ENCODE measurements at places on chromosomes 6 and 20. TPM values are rescaled to one million over a fixed set of nuclear protein-coding genes. Genes with fewer than 3 reads are reported as not detected.
A peak's percentile ranks its signal among the peaks of the same experiment; 100 is the strongest.

The LRP11 gene
- 39.4 TPM for total RNA-seq

DNA sequence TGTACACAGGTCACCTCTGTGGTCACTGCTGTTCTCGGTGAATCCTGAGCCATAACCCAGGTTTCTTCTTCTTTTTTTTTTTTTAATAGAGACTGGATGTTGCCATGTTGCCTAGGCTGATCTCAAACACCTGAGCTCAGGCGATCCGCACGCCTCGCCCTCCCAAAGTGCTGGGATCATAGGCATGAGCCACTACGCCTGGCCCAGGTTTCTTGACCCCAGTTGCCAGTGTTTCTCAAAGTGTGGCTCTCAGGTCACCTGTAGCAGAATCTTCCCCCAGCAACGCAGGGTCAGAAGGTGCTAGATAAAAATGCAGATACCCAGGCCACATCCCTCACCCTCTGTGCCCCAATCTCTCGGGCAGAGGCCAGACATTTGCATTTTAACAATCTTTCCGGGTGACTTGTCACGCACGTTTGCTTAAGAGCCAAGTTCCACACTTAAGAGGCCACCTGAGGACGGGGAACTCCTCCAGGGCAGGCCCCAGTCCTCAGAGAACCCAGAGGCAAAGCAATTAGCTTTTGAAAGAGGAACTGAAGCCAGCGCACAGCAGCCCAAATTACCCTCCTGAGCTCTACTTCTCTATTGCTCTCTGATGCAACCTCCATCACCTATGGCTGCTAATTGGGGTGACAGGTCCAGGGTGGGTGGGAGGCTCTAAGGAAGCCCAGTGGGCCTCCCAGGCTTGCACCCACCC, 81.8 kb downstream of the NFATC2 start:
- DNase-seq: no peak

DNA sequence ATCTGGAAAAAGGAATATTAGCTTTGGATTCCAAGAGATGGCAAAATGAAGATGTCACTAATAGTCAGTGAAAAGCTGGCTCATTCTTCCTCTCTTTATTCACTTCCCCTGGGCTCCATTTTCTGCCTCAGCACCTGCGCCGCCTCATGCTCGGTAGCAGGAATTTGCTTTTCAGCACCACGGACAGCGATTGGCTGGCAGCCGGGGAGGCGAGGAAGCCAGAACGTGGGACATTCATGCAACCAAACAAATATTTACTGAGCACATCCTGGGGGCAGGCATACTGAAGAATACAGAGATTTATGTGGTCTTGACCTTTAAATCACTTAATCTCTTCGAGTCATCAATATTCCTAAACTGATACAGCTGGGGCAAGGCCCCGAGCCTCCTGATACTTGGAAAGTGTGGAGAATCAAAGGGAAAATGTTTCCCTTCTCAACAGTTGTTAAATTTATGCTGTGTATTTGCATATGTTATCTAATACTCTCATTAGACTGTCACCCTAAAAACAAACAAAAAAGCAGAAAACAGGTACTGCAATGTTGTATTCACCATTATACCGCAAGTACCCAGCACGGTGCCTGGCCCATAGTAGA, 12.1 kb upstream of the PDYN start:
- peak; percentile 74 for DNase-seq

DNA sequence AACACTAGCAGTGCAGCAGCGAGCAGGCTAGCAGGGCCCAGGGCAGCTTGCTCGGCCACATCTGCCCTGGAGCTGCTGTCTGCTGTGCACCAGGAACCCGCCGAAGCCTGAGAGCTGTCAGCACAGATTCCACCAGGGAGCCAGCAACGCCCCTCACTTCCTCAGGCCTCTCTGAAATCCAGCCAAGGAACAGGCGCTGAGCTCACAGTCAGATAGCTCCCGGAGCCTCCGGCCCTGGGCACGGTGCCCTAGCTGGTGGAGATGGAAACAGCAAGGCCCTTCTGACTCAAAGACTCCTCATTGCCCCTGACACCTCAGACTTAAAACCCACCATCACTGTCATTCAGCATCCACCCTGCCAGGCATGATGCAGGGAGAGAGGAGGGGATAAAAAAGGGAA, 839.4 kb downstream of the MAFB start:
- peak; percentile 54 for DNase-seq

DNA sequence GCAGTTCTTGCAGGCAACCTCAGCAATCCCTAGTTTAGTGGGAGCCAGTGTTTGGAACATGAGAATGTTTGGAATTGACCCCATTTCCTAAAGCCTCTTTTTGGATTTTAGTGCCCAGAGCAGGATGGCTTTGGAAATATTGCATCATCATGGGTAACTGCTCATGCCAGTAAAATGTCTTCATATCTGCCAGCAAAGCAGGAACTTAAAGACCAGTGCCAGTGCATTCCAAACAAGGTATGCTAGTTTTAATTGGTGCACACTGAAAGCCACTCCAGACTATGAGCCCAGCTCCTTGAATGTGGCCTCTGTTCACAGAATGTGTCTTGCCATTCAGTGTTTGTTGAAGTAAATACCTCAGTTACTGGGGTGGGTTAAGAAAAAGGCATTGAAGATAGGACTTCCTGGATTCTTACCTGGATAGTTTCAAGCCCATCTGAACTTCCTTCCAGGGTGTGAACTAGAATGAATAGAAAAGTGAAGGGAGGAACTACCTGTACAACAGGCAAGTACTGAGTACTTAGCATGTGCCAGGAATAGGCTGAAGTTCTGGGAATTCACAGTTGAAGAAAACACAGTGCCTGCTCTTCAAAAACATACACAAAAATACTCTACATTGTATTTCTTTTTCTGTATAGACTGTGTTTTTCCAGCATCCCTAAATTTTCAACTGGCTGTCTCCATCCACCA, 70.5 kb downstream of the COL19A1 start:
- no peak for DNase-seq

DNA sequence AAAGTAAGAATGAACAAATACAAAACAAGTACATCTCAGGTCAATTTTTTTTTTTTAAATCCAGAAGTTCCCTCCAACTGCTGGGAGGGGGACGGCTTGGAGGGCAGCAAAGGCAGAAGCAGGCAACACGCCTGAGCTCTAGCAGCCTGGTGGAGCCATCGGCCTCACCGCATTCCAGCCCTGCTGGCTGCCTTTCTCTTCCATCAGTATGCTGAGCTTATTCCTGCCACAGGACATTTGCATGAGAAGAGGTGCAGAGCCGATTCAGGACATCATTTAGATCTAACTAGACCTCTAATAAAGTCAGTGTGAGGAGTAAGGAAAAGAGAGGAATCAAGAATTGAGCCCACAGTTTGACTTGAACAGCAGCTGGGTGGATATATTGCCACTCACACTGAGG, 318.8 kb downstream of the ZFAND3 start:
- no peak for DNase-seq

DNA sequence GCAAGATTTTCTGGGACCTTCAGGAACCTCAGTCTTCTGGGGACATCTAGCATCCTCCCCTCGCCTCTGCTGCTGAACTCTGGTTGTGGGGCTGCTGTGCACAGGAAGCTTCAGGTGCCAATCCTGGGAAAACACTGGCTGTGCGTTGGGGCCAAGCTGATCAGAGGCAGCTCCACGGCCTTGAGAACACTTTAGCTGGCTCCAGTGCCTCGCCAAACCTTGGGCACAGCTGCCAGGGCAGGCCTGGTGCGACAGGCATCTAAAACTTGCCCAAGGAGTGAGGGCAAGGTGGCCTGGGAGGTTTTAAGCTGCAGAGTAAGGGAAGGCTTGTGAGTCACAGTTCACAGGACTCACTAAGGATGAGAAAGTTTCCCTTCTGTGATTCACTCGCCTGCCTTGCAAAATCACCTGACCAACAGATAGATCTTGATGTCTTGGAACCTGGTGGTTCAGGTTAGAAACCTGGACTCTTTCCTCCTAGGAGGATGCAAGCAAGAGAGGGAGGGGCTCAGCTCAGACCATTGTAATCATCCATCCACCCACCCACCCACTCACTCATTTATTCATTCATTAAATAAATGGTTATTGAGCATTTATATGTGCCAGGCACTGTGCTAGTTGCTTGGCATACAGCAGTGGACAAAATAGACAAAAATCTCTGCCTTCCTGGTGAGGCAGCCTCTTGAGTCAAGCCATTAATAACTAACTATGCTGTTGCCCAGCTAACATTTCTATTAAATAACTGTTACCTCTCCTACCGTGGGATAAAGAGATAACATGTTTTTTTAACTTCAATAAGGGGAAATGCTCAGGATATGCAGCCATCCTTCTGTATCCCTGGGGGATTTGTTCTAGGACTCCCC, 2.5 kb upstream of the SPATS1 start:
- DNase-seq: no peak

Measured in colonic mucosa (tissue), 4 donors.